GM12865 (cell line): ENCODE measurements at places on chromosomes 7 and 10.
A peak's percentile ranks its signal among the peaks of the same experiment; 100 is the strongest.

GRCh38 chr10:59093461-59093860 lies 83.0 kb upstream of the PHYHIPL start:
- no peak for DNase-seq

- peak; percentile 67 for DNase-seq
Measured at GRCh38 chr7:108294595-108294994, 161.6 kb downstream of the NRCAM start.

DNA sequence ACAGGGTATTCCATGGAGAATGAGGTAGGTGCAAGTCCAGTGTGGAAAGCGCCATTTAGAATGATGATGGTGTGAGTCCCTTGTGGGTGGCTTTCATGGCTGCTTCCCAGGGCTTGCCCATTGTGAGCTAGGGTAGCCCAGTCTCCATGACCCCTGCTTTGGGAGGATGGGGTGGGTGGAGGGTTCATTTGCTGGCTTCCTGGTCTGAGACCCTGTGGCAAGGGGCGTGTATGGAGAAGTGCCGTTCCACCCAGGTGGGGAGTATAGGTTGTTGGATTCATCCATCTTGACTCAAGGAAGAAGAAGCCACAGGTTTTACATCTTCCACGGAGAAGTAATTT lies 27.7 kb downstream of the CCM2 start:
- DNase-seq = peak; percentile 13

DNA sequence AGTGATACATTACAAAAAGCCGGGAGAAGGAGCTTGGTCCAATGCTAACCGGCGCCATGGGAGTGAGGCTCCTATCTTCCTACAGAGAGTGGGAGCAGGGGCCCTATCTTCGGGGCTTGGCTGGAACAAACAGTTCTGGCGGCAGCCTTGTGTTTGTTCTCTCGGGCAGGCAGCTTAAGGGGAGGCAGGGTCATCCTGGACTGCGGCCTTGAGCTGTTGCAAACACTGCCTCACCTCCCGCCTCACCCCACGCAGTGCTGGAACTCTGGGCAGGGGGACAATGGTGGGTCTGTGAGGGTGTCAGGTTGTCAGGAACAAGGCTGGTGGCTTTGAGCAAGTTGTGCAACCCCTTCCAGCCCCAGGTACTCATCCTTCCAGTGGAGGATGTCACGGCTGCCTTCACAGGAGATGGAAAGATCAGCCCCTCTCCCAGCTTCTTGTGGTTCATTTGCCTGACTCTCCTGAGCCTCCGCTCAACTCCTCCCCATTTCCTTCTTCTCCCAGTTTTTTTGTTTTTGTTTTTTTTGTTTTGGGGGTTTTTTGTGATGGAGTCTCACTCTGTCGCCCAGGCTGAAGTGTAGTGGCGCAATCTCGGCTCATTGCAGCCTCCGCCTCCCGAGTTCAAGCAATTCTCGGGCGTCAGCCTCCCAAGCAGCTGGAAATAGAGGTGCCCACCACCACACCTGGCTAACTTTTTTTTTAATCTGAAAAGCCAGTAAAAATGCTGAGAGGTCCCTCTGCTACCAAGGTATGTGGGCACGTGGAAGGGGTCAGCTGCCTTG lies 57.4 kb downstream of the SPOCK2 start:
- no peak for DNase-seq

DNA sequence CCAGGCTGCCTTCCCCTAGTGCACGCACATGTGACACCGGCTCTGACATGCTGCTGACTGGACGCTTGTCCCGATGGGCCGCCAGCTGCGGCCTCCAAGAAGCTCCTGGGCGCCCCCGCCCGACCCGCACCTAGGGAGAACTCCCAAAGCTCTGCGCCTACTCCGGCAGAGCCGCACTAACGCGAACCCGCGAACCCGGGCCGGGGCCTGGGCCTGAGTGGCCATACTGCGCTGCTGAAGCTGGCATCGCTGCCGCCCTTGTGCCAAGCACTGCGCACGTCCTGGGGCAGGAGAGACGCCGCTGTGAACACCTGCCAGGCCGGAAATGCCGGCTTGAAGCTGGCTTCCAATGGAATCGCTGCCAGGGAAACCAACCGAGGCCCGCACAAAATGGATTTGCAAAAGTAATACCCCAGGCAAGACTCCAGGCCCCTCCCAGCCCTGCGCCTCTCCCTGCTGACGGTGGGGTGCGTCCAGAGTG lies 85.1 kb downstream of the WASHC2A start:
- DNase-seq = no peak
